Naive thymus-derived CD8-positive, alpha-beta T cell (primary cell): ENCODE measurements at places on chromosomes 7 and 10.
A peak's percentile ranks its signal among the peaks of the same experiment; 100 is the strongest.

GRCh38 chr10:1180836-1181235 is 124.7 kb downstream of the WDR37 start:
- no peak for DNase-seq

GRCh38 chr10:96529634-96530279 is 16.0 kb upstream of the TLL2 start:
- no peak for DNase-seq

- no peak for DNase-seq
Observed at GRCh38 chr10:88318803-88319202, 264.3 kb downstream of the RNLS start.

DNA sequence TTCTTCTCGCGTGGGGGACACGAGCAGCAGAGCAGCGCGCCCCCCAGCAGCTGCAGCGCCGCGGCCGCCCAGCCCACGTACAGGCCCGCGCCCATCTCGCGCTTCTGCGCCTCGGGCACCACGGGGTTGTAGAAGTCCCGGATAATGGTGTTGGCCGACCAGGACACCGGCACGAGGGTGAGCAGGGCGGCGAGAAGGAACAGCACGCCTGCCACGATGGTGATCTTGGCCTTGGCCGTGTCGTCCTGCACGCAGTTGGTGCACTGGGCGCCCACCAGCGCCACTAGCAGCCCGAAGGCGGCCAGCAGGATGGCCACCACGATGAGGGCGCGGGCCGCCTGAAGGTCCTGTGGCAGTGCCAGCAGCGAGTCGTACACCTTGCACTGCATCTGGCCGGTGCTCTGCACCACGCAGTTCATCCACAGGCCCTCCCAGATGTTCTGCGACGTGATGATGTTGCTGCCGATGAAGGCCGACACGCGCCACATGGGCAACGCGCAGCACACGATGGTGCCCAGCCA is 529 bp downstream of the CLDN3 start:
- DNase-seq = no peak

DNA sequence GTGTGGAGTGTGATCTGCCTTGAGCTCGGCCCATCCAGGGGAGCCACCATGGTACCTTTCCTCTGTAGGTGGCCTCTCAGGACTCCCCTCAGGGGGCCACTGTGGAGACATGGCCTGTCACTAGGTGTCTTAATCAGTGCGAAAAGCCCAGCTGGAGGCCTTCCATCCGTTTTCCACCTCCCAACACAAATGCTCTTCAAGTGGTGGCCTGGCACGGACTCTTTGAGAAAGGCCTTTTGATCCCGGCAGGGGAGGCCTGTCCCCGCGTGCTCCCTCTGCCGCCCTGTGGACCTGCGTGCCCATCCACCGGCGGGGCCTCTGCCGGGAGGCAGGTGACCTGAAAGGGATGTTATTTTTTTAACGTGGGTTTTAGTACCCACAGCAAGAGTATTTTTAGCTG is 149.5 kb downstream of the RGS10 start:
- no peak for DNase-seq

GRCh38 chr10:113445736-113446135 is 107.1 kb upstream of the HABP2 start:
- DNase-seq = no peak

DNA sequence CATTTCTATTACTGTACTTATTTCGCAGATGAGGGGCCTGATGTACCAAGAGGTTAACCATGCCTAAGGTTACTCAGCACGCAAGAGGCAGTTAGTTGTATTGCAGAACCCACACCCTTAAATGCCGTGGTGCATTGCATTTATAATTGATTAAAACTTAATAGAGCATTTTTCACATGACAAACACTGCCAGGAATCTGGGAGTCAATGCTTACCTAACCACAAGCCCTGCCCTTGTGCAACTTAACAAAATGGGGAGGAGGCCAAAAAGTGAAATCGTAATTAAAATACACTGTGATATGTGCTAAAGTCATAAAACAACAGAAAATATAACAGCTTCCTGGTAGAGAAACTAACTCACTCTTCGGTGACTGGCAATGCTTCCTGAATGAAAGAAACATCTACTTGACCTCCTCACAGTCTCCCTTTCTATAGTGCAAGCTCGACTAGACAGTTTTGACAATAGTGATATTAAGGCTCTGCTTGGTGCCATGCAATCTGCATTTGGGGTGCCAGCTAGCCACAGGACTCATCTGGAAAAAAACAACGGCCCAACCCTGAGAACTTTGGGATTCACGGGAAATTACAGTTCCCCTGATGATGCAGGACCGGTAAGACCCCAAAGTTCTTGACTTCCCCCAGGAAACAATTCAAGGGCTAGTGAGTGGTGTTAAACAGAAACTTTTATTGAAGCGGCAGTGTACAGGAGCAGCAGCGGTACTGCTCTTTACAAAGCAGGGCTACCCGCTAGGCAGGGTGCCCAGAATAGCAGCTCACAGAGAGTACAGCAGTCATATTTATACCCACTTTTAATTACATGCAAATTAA is 612.4 kb downstream of the TNS3 start:
- DNase-seq = no peak

GRCh38 chr10:79159141-79159651 is 90.4 kb downstream of the ZMIZ1 start:
- no peak for DNase-seq

- DNase-seq = no peak
Observed at GRCh38 chr7:22812353-22812752, 10.3 kb downstream of the TOMM7 start.

DNA sequence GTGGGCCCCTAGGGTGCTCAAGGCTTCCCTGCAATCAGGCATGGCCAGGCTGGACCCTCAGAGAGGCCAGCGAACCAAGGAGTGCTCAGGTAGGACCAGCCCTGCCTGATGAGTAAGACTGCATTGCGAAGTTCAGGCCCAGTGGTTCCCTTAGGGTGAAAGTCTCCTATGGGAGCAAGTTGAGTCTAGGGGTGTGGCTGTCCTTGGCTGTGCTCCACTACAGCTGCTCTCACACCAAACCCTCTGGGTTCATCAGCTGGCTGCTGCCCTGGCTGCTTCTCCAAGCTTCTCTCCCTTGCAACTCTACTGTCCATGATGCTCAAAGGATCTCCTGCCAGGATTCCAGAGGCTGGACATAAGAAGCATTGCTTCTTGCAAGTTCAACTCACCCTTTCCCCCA is 18.7 kb downstream of the FAM25A start:
- DNase-seq = no peak

DNA sequence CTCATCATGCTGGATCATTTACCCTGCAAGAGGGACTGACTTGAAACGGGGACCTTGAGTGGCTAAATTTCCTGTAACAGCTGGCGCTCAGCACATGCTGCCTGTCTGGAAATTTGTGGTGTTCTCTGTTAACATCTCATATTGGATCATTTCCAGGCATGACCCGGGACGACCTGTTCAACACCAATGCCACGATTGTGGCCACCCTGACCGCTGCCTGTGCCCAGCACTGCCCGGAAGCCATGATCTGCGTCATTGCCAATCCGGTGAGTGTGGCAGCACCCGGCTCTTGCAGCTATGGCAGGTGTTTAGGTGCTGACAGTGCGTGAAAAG is 9.9 kb downstream of the MDH2 start:
- no peak for DNase-seq

- DNase-seq = no peak
Observed at GRCh38 chr10:84234479-84234878, 6.9 kb downstream of the LRIT1 start.

- DNase-seq = no peak
Observed at GRCh38 chr7:90231304-90231703, 13.7 kb upstream of the CFAP69 start.

DNA sequence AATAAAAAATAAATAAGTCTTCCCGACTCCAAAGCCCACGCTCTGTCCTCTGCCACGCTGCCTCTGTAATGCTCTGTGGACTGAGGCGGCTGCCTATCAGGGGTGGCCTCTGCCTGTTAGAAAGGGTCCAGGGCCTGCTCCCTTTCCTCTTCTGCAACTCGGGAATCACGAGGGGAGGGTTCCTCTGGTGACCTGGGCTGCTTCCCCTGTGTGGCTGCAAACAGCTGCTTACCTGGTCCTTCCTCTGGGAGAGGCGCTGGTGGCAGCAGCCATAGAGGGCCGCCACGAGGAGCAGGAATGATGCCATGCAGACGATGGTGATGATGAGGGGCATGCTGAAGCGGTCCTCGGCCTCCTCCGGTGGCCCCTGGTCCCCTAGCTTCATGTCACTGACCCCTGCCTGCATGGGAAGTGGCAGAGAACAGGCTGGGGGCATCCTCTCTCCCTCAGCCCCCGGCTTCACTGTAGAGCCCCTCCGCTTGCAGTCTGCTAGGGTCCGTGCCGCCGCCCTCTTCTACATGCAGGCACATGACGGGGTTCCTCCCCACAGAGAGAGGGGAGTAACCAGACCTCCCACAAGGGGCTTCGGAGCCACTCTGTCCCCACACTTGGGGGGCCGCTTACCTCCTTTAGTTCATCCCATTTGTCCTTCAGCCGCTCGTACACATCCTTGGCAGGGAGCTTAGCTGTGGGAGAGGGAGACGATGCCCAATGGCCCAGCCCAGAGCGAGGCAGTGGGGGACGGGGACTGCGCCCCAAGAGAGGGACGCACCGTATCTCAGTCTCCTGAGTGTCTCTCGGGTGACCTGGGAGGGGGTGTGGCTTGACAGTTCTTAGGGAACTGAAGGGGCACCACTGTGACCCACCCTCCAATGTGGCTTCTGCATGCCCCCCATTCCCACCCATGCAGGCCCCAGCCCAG is 50.5 kb downstream of the PODXL start:
- no peak for DNase-seq

DNA sequence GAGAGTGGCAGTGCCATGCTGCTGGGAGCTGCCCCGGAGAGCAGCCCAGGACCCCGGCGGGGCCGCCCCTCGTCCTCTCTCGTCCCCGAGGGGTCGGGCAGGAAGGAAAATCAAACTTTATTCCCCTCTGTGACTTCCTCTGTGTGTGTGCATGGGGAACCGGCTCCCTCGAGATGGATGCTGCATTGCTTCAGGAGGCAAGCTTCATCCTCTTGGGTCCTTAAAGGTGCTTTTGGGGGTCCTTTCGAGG is 726 bp downstream of the MCU start:
- DNase-seq = no peak

DNA sequence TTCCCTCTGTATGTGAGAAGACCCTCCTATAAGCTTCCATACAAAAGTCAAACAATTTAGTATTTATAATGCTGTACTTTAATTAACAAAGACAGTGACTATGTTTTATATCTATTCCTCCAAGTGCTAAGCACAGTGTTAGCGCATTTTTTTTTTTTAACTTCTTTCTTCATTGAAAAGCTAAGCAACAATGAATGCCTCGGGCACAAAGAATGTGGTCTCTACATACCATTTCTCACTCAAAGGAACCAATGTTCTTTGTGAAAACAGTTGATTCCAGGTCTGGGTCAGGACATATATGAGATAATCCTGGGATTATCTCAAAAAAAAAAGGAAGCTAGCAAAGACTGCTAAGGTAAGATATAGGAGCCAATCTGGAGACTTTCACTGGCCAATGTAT is 26.2 kb upstream of the REEP3 start:
- no peak for DNase-seq

- DNase-seq = no peak
Observed at GRCh38 chr7:98284335-98285036, 3.0 kb downstream of the BRI3 start.

- no peak for DNase-seq
Observed at GRCh38 chr7:144656965-144657517, 178.8 kb downstream of the TPK1 start.

DNA sequence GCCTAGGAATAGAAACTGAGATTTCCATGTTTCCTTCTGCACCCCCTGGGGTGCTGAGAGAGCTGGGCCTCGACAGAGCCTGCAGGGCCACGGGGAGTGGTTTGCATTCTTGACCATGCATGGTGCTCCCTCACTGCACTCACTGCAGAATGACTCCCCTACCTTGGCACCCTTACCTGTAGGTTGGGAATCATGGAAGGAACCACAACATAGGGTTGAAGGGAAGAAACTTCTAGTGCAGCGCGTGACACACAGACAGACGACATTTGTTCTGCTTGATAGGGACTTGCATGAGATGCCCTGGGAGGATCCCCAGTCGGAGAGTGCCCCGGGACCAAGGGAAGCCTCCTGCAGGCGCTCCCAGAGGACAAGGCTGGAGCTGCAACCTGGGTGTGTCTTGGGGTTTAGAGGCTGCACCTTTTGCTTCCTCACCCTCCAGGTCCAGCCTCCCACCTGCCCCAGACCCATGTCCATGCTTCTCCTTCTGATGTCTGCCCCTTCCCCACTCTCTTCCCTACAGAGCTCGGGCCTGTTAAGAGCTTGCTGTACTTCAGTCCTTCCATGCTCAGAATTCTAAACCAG is 245.2 kb downstream of the ABCA13 start:
- DNase-seq = no peak

DNA sequence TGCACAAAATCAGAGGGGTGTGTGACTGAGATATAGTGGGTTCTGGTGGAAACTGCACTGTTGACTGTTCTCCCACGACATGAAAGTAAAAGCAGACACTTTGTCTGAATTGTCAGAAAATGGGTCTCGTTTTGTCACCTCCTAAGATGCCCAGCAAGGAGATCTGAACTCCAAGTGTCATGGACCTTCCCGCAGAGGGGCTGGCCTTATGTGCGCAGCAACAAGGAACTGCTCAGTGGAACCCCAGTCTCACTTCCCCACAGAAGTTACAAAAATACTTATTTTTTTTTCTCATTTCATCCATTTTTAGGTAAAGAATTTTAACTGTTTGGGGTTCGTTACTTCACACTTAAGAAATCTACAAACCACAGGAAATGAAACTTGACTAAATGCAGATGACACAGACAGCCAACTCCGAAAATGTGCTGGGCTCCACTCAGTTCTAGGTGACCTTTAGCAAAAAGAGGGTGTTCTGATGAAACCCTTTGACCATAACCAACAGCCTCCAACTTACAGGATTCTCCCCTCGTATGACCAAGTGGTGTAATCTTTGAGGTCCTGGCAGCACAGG is 115.0 kb downstream of the FAM107B start:
- peak; percentile 79 for DNase-seq

DNA sequence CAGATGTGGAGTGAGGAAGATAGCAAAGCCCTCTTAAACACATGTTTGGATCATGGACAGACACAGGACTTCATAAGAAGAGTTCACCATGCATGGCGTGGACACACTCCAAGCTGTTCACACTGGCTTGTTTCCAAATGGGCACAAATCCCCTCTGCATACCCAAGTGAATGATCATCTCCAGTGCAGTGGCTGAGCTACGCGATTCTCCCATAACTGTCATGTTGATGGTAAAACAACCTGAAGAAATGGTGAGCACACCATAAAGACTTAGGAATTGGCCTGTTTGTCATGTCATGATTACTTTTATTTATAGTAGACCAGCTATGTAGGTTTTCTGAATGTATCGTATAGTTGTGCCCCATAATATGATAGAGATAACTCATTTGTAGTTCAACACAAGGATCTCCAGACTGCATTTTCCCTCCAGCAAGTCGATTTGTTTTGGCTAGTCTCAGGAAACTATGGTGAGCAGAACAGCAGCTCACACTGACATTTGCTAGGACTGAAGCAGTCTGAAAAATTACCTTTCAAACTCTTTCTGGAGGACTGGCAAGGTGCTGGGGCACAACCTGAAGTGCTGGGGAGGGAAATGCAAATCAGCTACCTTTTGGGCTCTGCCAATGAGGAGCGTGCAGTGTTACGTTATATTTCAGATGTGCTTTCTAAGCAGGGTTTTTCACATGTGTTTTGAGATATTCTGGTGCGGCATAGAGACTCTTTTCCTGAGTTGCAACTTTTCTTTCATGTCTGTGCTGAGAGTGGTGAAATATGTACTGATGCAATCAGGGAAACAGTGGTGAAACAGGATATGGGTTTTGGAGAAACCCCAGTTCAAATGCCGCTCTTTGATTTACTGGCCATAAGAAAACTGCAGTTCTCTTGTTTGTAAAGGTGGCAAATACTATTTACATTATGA is 629.6 kb upstream of the DPP6 start:
- no peak for DNase-seq
